Ovary (tissue), 10 donors: ENCODE measurements at places on chromosomes 12 and 14. TPM values are rescaled to one million over a fixed set of nuclear protein-coding genes. Genes with fewer than 3 reads are reported as not detected.

DNA sequence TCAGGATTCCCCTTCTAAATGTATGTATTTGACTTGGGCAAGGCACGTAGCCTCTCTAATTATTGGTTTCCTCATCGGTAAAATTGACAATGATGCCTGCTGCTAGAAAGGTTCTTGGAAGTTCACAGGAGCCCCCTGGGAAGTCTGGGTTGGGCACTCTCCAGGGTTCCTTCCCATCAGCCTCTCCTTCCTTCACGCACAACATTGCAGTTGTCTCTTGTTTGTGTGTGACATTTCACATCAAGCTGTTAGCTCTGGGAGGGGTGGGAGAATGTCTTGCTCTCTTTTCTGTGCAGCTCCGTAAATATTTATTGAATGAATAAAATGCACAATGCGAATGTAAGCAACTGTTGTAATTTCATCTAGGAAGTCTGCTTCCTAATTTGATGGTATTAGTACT, 153.2 kb upstream of the PRICKLE1 start:
- no peak for DNase-seq
- H3K27me3 ChIP-seq: no peaks in the 10 kb centered on the region

- H3K4me3 ChIP-seq: no peak overlapping the region
- DNase-seq: no peak
- H3K27ac ChIP-seq: no peak overlapping the region
- H3K4me1 ChIP-seq: no peaks in the 10 kb centered on the region
- no peaks in the 10 kb centered on the region for H3K36me3 ChIP-seq
- no peaks in the 10 kb centered on the region for H3K27me3 ChIP-seq
Measured at GRCh38 chr12:127396734-127397133, 870.2 kb upstream of the TMEM132C start.

DNA sequence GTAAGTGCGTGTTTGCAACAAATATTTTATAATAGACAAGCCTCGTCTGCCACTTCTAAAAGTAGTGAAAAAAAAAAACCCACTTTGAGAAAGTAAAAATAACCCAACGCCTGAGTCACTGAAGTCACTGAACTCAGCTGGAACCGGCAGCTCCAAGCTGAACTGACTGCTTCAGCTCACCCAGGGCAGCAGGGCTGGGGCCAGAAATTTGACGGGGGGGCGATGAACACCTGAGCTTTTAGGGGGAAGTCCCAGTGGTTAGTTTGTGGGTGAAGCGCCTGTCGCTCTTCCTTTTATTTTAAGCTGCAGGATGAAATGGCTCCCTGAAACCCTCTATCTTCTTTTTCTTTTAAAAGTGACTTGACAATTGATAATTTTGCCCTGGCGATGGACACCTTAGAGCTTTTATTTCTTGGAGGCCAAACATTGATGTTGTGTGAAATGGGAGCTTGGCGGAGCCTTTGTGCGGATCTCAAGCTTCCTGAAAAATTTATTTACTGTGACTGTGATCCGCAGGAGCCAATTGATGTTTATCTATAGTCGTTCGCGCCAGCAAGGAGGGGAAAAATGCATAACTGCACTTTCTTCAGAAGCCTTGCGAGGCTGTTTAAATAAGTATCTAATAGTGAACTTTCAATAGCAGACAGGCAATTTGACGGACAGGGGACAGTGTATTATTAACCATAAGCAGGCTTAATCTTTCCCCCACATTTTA, 173.2 kb upstream of the MYL2 start:
- DNase-seq: no peak
- H3K4me1 ChIP-seq: no peaks in the 10 kb centered on the region
- H3K27me3 ChIP-seq: no peaks in the 10 kb centered on the region
- no peak overlapping the region for H3K27ac ChIP-seq

DNA sequence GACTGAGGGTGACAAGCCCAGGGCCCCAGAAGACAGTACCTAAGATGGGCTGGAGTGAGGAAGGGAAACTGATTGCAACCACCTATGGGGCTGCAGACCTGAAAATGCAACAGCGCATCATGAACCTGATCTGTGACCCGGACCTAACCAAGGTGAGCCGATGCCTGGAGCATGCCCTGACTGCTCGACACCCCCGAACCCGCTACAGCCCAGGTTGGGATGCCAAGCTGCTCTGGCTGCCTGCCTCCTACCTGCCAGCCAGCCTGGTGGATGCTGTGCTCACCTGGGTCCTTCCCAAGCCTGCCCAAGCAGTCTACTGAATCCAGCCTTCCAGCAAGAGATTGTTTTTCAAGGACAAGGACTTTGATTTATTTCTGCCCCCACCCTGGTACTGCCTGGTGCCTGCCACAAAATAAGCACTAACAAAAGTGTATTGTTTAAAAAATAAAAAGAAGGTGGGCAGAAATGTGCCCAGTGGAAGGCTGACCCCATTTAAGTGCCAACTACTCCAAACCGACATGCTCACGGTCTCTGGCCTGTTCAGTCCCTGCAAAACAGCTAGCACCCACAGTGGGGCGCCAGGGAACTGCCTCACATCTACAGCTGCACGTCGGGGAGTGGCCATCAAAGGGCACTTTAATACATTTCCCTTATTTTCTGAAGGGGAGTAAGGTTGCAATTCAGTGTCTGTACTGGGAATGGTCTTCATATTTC, 4.2 kb downstream of the RDH5 start:
- no peaks in the 10 kb centered on the region for H3K27me3 ChIP-seq
- no peak overlapping the region for H3K4me3 ChIP-seq
- H3K27ac ChIP-seq: no peak overlapping the region

GRCh38 chr14:67442139-67442906, 30.4 kb upstream of the PLEK2 start:
- no peak for DNase-seq
- no peak overlapping the region for H3K4me3 ChIP-seq
- H3K4me1 ChIP-seq: no peaks in the 10 kb centered on the region
- no peaks in the 10 kb centered on the region for H3K27me3 ChIP-seq
- H3K27ac ChIP-seq: no peak overlapping the region

Gene SPIC
- not detected for total RNA-seq

Gene PABPN1
- 137 TPM for total RNA-seq

Gene OVCH1
- total RNA-seq: not detected

Gene KRT72
- not detected for total RNA-seq
